ENCODE measurements at places on chromosomes 5 and 9.
A peak's percentile ranks its signal among the peaks of the same experiment; 100 is the strongest.

- DNase-seq = no peak
Observed at GRCh38 chr9:124505006-124505900, 1.9 kb downstream of the NR5A1 start.

- peak; percentile 33 for DNase-seq
Observed at GRCh38 chr9:79256691-79257213, 315.0 kb upstream of the TLE4 start.

DNA sequence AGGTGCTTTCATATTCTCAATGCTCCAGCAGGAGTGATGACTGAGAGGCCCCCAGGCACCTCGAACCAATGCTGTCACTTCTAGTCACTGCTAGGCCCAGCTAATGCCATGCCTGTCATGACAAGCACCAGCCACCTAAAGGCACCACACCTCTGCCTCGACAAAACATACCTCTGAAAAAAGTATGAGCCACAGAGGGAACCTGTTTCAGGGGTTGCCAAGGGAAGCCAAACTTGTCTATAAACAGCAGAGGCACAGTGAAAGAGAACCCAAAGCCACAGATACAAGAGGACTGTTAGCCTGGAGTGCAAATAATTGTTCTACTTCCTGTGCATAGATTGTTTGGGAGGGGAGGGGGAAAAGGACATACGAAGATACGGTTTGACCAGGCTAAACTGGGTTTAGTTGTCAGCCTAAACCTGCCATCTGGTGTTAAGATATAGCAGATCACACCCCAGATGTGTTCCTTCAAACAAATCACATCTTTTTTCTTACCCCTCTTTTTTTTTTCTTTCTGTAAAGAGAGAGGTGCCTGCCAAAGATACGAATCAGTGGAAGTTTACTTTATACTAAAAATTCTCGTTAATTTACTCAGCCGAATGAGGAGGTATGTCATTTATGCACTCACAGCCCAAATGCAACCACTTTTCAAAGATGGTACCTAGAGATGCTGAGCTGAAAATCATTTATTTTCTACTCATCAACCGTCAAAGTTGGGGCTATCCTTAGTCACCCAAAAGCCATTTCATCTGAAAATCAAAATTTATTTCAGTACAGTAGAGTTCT lies 45.7 kb downstream of the BNC2 start:
- no peak for DNase-seq

DNA sequence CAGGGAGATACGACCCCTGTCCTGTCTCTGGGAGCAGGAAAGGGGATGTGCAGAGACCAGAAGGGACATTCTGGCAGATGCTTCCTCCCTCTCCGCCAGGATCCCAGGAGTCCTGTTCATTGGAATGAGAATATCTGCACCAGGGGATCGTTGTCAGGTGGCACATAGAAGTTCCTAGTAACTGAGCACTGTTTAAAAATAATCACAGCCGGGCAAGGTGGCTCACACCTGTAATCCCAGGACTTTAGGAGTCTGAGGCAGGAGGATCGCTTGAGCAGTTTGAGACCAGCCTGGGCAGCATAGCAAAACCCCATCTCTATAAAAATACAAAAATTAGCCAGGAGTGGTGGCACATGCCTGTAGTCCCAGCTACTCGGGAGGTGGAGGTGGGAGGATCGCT lies 12.3 kb downstream of the SARDH start:
- no peak for DNase-seq

- no peak for DNase-seq
Observed at GRCh38 chr9:86340356-86341006, 13.7 kb downstream of the TUT7 start.
